ENCODE measurements at places on chromosomes 2 and 18.

GRCh38 chr2:72012886-72013574 is 134.6 kb downstream of the CYP26B1 start:
- H3K4me1 ChIP-seq = no peaks in the 10 kb centered on the region
- no peak overlapping the region for H3K27ac ChIP-seq
- H3K36me3 ChIP-seq = no peaks in the 10 kb centered on the region
- no peak for DNase-seq

GRCh38 chr18:78424403-78425018 is 555.1 kb upstream of the SALL3 start:
- H3K4me3 ChIP-seq = no peak overlapping the region
- H3K4me1 ChIP-seq = no peaks in the 10 kb centered on the region
- no peak for DNase-seq
- no peaks in the 10 kb centered on the region for H3K27me3 ChIP-seq
- H3K36me3 ChIP-seq = no peaks in the 10 kb centered on the region

DNA sequence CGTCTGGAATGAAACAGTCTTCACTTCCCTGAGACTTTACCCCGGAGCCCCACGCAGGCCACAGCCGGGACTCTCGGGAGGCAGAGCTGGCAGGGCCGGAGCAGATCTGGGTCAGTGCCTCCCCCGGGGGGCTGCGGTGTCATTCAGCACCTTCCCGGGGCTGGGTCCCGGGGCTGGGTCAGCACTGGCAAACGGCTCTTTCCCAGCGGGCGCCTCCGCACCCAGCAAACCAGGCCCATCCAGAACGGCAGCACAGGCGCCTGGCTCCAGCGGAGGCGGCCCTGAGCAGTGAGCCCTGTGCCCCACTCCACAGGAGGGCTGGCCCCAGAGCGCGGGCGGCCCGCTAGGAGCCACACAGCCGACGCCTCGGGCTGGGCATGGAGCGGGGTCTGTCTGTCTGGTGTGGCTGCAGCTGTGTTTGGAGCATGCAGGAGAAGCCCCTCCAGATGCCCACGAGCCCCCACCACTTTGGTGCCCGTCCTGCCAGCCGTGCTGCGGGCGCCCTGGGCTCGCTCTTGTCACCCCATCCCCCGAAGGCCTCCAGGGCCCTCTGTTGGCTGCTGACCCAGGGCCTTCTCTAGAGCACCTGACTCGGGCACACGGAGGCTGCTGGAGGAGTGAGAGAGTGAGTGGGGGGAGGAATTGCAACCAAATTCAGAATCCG is 132.1 kb upstream of the CTDP1 start:
- H3K4me1 ChIP-seq = no peaks in the 10 kb centered on the region
- no peak overlapping the region for H3K4me3 ChIP-seq
- no peaks in the 10 kb centered on the region for H3K27me3 ChIP-seq
- H3K27ac ChIP-seq = no peak overlapping the region
- H3K36me3 ChIP-seq = no peaks in the 10 kb centered on the region

GRCh38 chr2:148253685-148254084 is 232.8 kb downstream of the MBD5 start:
- no peaks in the 10 kb centered on the region for H3K27me3 ChIP-seq
- H3K36me3 ChIP-seq = no peaks in the 10 kb centered on the region
- DNase-seq = no peak
- H3K4me1 ChIP-seq = no peaks in the 10 kb centered on the region
- H3K4me3 ChIP-seq = no peak overlapping the region
- H3K27ac ChIP-seq = no peak overlapping the region

- H3K36me3 ChIP-seq = no peaks in the 10 kb centered on the region
- H3K27me3 ChIP-seq = no peaks in the 10 kb centered on the region
- no peak overlapping the region for H3K4me3 ChIP-seq
- no peaks in the 10 kb centered on the region for H3K4me1 ChIP-seq
- no peak for DNase-seq
Measured at GRCh38 chr2:119516121-119516520, 8.2 kb downstream of the SCTR start.

GRCh38 chr2:135740206-135740605 is 1.4 kb upstream of the UBXN4 start:
- H3K27ac ChIP-seq = no peak overlapping the region
- peaks cover 26% of the 10 kb centered on the region for H3K4me1 ChIP-seq
- H3K36me3 ChIP-seq = no peaks in the 10 kb centered on the region
- H3K27me3 ChIP-seq = no peaks in the 10 kb centered on the region

- peaks cover 9% of the 10 kb centered on the region for H3K36me3 ChIP-seq
- H3K27ac ChIP-seq = no peak overlapping the region
- no peaks in the 10 kb centered on the region for H3K4me1 ChIP-seq
- no peak for DNase-seq
- no peaks in the 10 kb centered on the region for H3K27me3 ChIP-seq
Measured at GRCh38 chr2:60958800-60959199, 58.7 kb upstream of the PEX13 start.

GRCh38 chr2:103788389-103788788 is 1026.6 kb downstream of the TMEM182 start:
- no peak overlapping the region for H3K27ac ChIP-seq
- H3K4me3 ChIP-seq = no peak overlapping the region
- DNase-seq = no peak
- H3K4me1 ChIP-seq = no peaks in the 10 kb centered on the region
- H3K36me3 ChIP-seq = no peaks in the 10 kb centered on the region

- H3K27ac ChIP-seq = no peak overlapping the region
- no peak overlapping the region for H3K4me3 ChIP-seq
- DNase-seq = peak; percentile 36
Measured at GRCh38 chr2:187138265-187138664, 289.3 kb upstream of the ZSWIM2 start.

- no peaks in the 10 kb centered on the region for H3K27me3 ChIP-seq
- DNase-seq = no peak
- no peaks in the 10 kb centered on the region for H3K4me1 ChIP-seq
- H3K36me3 ChIP-seq = no peaks in the 10 kb centered on the region
Measured at GRCh38 chr2:190181123-190181669, 118.7 kb upstream of the MSTN start.

GRCh38 chr2:112121682-112122254 is 16.4 kb upstream of the FBLN7 start:
- no peaks in the 10 kb centered on the region for H3K4me1 ChIP-seq
- no peaks in the 10 kb centered on the region for H3K27me3 ChIP-seq
- DNase-seq = no peak
- H3K27ac ChIP-seq = no peak overlapping the region

GRCh38 chr2:161424394-161424769 is 8.3 kb downstream of the TBR1 start:
- no peak overlapping the region for H3K4me3 ChIP-seq
- no peak overlapping the region for H3K27ac ChIP-seq

DNA sequence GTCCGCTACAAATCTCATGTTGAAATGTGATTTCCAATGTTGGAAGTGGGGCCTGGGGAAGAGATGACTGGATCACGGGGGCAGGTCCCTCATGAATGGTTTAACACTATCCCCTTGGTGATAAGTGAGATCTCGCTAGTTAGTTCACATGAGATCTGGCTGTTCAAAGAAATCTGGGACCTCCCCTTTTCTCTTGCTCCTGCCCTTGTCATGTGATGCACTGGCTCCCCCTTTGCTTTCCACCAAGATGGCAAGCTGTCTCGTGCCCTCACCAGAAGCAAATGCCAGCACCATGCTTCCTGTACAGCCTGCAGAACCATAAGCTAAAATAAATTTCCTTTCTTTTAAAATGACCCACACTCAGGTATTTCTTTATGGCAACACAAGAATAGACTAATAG is 57.3 kb upstream of the C2orf15 start:
- H3K4me3 ChIP-seq = no peak overlapping the region
- peaks cover 24% of the 10 kb centered on the region for H3K27me3 ChIP-seq
- DNase-seq = no peak
- H3K4me1 ChIP-seq = no peaks in the 10 kb centered on the region
- H3K27ac ChIP-seq = no peak overlapping the region
- no peaks in the 10 kb centered on the region for H3K36me3 ChIP-seq

DNA sequence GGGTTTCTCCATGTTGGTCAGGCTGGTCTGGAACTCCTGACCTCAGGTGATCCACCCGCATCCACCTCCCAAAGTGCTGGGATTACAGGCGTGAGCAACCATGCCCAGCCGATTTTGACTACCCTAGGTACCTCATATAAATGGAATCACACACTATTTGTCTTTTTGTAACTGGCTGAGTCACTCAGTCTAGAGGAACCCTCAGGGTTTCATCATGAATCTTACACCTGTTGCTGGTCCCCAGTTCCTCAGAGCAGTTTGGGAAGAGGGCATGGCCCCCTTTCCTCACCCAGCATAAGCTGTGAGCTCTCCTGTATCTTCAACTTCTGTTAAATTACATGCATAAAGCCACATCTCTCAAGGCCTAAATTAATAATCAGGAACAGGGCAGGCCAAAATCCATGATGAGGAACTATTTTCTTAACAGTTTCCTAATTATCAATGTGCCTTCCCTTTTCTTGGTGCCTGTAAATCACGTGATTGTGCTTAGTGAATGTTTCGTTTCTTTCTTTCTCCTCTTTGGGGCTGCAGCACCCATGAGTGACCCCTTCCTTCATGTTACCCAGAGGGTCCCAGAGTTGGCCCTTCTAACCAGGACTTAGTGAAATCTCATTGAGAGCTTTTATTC is 20.9 kb downstream of the DYSF start:
- DNase-seq = no peak
- H3K27me3 ChIP-seq = no peaks in the 10 kb centered on the region
- H3K4me3 ChIP-seq = no peak overlapping the region
- peaks cover 49% of the 10 kb centered on the region for H3K4me1 ChIP-seq
